Natural killer cell (primary cell): ENCODE measurements at places on chromosomes 7 and 10.

DNA sequence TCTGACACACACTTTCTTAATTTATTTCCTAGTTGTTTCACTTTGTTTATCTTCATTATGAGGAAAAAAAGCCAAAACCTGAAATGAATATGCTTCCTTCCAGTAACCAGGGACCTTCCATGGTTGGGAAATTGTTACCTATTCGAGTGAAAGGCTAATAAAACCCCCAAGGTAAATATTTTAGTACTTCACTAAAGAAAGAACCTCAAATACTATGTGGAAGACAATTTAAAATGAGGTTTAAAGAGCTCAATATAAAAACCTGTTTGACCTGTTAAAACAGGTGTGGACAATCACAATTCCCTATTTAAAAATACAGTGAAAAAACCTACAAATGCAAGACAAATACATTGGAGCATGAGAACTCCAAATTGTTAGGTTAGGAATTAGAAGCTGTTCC, 192.6 kb downstream of the CFTR start:
- no peak for DNase-seq

GRCh38 chr7:45021604-45022296, 21.7 kb downstream of the CCM2 start:
- DNase-seq, result no peak

DNA sequence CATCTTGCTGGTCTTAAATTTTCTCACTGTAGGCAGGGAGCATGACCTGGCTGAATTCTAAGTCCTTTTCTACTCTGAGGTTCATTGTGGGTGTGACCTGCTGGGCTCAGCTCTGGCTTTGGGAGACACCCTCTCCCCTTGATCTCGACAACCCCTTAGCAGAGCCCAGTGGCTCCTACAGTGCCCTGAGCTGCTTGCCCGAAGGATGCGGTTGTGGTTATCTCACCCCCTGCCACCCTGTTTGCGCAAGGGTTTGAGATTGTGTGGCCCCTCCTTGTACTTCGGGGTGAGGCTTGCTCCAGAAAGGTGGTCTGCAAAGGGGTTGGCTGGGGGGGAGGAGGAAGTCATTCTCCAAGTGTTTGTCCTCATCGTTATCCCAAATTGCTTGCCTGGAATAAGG, 55.3 kb downstream of the TCF7L2 start:
- DNase-seq, result no peak

DNA sequence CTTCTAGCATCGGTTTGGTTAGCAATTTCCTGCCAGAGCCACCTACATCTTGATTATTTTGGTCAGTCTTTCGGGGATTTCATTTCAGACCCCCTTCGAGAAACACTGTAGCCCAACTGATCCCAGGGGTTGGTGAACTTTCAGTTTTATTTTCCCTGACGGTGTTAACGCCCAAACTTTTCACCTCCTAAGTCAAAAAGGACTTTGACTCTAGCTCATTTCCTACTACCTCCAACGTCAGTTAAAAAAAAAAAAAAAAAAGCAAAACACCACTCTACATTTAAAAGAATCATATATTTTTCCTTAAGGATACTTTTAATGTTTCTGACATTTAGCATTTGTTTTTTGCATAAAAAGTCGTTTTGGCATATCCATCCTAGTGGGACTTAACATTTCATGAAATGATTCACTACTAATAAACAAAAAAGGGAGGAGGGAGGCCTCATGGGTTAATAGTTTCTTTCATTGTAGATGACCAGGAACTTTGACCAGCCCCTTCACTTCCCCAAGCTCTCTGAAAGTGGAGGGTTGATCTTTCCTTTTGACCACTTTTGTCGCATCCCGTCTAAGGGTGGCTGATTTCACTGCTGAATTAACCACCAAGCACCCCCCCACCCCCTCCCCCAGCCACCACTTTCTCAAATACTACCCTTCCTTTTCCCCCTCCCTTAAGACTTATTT, 764 bp upstream of the TCF7L2 start:
- no peak for DNase-seq

DNA sequence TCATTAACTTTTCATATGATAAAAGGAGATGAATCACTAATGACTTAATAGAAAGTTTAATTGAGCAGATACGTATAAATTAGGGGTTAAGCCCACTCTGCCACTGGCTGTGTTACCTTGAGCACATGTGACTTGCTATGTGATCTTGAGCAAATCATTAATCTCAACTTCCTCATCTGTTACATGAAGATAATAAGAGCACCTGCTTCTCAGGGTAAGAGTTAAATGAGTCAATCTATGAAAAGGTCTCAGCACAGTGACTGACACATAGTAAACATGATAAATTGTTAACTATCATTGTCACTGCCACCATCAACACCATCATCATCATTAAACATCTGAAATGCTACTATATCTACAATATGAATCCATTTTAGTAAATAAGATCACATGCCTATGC, 110.8 kb downstream of the TPK1 start:
- no peak for DNase-seq

- DNase-seq, result no peak
Observed at GRCh38 chr10:58743466-58744115, 230.9 kb downstream of the BICC1 start.

- DNase-seq, result no peak
Observed at GRCh38 chr7:75611557-75612178, 119.5 kb downstream of the SPDYE5 start.

DNA sequence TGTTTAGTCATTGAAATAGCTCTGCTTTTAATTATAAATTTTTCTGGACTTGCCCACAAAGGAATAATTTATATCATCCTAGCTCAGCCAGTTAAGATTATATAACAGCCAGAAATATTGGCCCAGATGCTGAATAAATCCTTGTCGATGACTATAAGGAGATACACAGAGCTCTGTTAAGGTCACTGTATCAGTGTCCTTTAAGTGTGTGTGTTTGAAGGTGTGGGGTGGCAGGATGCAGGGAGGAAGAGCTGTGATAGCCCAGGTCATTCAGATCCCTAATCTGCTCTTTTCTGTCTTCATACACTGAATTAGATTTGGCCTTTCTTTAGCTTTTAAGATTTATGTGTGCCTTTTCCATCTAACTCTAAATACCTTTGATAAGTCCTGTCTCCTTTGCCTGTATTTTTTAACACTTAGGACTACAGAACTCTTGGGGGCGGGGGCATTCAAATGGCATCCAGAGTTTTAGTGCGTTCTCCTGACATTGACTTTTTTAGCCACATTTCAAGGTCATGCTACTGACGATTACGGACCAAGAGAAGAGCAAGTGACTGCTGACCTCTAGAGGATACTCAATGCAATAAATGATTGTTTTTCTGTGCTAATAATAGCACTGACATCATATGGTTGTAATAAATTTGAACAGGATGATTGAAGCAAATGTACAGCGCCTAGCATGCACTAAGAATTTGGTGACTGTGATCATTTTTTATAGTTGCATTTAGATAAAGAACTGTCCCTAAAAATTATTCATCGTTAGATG, 172.3 kb downstream of the CACNB2 start:
- DNase-seq, result no peak

DNA sequence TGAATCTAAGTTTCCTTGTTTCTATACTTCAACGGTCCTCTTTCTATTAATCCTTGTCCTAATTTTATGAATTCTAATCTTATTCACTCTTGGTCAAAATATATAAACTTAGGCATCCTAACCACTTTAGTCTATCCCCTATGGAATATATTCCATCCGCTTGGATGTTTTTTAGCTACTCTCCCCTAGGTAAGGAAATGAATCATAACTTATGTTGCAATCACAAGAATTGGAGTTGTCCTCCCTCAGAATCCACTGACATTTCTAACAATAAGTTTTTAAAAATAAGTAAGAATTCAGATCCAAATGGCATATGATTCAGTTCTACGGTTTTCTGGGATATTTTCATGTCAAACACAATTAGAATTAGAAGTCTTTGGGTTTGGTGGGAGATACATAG, 1081.6 kb downstream of the SORCS1 start:
- no peak for DNase-seq

DNA sequence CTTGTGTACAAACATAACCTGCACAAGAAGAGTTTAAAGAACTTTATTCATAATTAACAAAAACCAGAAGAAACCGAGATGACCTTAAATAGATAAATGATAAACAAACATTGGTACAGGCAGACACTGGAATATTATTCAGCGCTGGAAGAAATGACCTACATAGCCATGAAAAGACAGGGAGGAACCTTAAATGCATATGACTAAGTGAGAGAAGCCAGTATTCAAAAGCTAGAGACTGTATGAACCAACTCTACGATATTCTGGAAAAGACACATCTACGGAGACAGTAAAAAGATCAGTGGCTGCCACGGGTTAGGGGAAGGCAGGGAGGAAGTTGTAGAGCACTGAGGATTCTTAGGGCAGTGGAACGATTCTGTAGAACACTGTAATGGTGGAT, 333.8 kb upstream of the AKR1E2 start:
- no peak for DNase-seq

- DNase-seq, result no peak
Observed at GRCh38 chr10:47451998-47452494, 31.9 kb downstream of the ANXA8 start.
